Activated CD4-positive, alpha-beta memory T cell treated with anti-CD3 and anti-CD28 coated beads for 36 hours (primary cell): ENCODE measurements at places on chromosomes 1 and 21.

DNA sequence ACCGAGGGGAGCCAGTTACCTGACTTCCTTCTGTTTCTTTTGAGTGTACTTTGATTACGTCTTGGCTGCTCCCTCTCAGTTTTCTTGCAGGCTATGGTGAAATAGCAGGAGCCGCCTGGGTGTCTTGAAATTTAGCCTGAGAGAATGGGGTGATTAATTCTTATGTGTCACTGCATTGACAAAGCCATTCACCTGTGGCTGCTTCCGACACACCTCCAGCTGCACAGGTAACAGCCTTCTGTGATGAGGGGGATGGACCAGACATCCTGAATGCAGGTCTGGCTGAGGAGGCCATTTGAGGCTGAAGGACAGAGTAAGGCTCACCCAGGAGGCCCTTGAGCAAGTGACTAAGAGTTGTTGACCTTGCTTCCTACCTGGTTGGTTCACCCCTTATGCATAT is 16.5 kb downstream of the CACNA1E start:
- DNase-seq: no peak

DNA sequence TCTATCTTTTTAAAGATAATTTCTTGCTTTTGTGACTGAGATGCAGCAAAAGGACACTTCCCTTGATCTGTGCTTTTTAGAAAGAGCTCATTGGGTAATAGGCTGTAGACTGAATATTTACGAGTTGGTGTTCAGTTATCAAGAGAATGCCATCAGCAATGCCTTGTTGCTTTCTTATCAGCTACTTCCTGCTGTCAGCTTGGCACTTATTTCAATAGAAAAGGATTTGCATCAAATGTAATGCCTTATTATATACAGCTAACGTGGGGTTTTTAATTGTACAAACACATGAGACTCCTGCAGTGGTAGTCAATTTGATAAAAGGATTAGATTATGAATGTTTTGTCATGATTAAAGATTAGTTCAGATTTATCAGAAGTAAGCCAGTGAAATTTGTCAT is 122.2 kb downstream of the ADGRL2 start:
- DNase-seq: no peak

DNA sequence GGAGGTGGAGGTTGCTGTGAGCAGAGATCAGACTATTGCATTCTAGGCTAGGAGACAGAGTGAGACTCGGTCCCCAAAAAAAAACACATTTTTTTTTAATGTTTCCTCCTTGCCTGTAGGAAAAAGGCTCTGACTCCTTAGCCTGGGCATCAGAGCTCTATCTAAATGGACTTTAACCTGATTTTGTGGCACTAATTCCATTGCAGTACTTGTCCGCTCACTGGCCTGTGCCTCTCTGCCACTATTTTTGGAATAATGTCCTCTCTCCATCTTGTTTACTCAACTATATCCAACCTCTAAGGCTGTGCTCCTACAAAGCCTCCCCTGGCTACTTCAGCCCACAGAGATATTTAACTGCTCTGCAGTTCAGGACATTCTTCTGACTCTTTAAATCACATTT is 26.5 kb downstream of the METTL18 start:
- DNase-seq: no peak

- DNase-seq: peak; percentile 36
Measured at GRCh38 chr21:41926117-41926806, 27.6 kb downstream of the C2CD2 start.

DNA sequence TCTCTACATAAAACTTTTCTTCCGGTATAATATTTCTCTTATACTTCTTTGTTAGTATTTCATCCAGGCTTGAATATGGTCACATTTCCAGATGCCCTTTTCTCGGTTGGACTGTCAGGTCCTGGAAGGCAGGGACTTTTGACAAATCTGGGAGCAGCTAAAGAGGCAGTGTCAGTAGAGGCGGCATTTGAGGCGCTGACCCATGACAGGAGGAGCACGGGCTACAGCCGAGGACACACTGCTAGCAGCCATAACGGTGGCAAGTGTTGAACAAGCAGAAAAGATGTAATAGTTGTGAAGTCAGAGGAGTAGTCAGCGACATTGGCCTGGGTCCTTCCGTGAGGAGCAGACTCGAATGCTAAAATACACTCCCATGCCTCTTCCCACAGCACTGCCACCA is 14.5 kb upstream of the NRIP1 start:
- no peak for DNase-seq

DNA sequence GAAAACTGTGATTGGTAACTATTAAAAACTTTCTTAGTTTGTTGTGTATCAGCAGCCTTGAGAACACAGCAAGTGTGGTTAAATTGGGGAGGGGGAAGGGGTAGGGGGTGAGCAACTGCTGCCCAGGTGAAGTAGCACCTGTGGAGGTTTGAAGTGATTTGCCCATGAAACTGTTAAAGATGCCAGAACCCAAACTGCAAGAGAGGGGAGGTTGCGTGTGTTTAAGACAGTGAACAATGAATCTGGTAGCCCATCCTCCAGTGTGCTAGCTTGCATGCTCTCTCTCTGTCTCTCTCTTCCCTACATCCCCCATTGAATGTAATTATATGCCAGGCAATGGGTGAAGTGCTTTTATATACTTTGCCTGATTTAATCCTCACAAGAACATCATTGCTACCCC is 154.7 kb downstream of the RUNX1 start:
- DNase-seq: no peak
